Thoracic aorta (tissue), 2 donors: ENCODE measurements at places on chromosomes 6 and 20.
A peak's percentile ranks its signal among the peaks of the same experiment; 100 is the strongest.

GRCh38 chr6:5205877-5206850, 54.6 kb downstream of the LYRM4 start:
- DNase-seq: no peak

GRCh38 chr6:167513778-167514177, 188.9 kb downstream of the TTLL2 start:
- DNase-seq: no peak

- peak; percentile 25 for DNase-seq
Measured at GRCh38 chr6:4460586-4461475, 315.4 kb upstream of the CDYL start.

GRCh38 chr6:169981969-169982368, 230.5 kb downstream of the ERMARD start:
- DNase-seq: no peak

DNA sequence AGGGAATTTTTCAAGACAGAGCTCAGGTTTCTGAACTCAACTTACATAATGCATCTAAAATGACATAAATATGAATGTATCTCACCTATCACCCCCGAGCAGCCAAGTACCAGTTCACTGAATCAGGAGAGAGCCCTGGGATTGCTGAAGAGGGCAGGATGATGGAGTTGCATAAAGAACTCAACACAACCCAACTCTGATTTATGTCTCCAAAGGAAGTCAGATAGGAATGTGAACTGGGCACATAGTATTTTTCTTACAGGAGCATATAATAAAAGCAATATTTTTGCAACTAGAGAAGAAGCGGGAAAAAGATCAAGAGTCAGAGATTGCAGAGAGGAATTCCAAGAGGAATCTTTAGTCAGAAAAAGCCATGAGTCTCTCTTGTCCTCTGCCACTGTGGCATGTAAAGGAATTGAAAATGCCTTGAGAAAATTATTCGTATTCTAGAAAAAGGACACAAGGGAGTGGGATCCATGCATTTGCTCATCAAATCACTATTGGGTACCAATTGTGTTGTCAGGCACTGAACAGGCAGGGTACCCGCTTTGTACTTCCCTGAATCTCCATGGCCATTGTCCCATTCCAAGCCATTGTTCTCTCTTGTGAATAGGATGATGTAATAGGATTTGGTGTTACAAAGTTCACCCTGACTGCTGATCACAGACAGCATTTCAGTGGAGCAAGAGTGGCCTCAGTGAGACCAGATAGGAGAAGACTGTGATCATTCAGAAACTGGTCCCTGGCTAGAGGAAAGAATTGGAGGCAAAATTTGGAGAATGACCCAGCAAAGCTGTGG, 16.3 kb downstream of the RIN2 start:
- no peak for DNase-seq

- DNase-seq: no peak
Measured at GRCh38 chr20:24684956-24685691, 215.7 kb downstream of the SYNDIG1 start.

DNA sequence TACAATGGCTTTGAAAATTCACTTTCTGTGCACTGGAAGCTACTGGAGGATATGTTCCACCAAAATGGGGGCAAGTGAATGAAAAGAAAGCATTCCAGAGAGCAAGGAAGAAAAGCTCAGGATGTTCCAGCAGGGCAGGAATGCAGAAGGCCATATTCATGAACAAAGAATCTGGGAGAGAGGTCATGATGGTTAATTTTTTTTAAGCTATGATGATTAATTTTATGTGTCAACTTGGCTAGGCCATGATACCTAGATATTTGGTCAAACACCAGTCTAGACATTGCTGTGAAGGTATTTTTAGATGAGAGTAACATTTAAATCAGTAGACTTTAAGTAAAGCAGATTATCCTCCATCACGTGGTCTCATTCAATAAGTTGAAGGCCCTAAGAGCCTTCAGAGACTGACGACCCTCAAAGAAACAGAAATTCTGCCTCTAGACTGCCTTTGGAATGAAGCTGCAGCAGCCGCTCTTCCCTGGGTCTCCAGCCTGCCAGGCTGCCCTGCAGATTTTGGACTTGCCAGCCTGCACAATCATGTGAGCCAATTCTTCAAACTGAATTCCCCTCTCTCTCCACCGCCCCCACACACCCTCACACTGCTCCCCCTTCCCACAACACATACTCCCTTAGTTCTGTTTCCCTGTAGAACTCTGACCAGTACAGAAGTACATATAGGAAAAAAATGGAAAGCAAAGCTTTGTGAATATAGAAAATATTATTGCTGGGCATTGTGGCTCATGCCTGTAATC, 20.1 kb upstream of the GCM1 start:
- no peak for DNase-seq

- DNase-seq: no peak
Measured at GRCh38 chr6:83578057-83578456, 65.7 kb downstream of the PRSS35 start.

GRCh38 chr6:3386374-3386857, 70.4 kb downstream of the SLC22A23 start:
- DNase-seq: no peak

GRCh38 chr6:17001188-17001587, 100.7 kb upstream of the STMND1 start:
- no peak for DNase-seq

- DNase-seq: no peak
Measured at GRCh38 chr6:159875194-159875593, 15.6 kb upstream of the MAS1 start.

DNA sequence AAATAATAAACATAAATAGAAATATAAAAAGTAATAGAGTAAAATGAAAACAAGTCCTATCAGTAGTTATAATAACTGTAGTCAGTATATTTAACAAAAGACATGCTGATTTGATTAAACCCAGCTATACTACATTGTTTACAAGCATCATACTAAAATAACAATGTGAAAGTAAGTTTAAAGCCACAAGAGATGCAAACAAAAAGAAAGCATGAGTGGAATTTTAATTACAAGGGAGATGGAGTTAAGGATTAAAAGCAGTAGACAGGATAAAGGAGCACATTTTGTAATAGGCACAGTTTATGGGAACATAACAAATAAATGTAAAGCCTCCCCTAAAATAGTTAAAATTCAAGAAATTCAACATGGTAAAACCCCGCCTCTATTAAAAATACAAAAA, 41.5 kb downstream of the SENP6 start:
- DNase-seq: no peak

DNA sequence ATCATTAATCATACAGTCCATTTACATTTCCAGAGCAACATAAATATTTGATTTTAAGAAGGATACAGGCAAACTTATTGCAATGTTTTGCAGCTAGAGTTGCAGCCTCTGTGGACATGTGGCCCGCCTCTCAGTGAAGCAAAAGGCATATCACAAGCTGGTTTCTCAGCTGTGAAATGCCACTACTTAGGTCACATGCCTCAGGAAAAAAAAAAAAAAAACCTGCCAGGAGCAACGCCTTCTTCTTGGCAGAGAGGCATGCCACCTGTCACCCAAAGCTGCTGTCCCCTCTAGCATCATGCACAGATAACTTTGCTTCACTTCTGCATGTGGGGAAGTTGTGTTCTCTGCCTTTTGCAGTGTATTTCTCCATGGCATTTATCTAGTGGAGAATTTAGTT, 18.5 kb downstream of the GRM1 start:
- DNase-seq: no peak

GRCh38 chr20:25538838-25539665, 46.3 kb downstream of the NINL start:
- DNase-seq: no peak

DNA sequence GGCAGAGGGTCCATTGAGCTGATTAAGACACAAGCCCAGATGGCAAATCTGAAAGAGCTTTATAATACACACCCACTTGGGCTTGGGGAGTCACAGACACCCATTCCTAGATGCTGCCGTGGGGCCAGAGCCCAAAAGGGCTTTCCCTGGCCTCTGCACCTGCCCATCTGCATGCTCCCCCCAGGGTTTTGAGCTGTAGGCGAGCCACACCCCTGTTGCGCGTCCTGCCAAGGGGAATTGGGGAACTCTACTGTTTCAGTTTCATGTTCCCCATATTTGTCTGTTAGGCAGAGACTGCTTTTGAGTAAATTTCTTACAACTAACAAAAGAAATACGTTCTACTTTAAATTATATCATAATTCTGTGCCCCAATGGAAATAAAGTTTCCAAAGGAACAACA, 52.9 kb upstream of the FNDC1 start:
- DNase-seq: no peak

GRCh38 chr6:89024456-89024855, 56.1 kb upstream of the PNRC1 start:
- DNase-seq: no peak
